ENCODE measurements at places on chromosomes 3 and 15.

DNA sequence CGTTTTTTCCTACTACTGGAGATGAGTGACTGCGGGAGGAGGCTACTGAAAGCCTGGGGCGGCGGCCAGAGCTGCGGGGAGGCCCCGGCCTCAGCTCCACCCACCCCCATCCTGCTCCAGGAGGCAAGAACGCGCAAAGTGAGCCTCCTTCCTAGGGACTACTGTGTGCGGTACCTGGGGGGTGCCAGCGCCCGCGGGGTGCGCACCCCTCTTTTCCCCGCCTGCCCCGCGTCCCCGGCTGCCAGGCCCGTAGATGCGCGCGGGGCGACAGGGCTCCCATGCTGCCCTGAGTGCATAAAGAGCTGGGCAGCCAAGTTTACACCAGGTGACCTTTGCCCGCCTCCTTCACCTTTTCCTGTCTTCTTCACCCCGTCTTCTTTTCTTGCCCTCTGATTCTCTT is 2.5 kb upstream of the USF3 start:
- no peak overlapping the region for H3K27ac ChIP-seq
- peaks cover 14% of the 10 kb centered on the region for H3K4me1 ChIP-seq
- no peak overlapping the region for H3K4me3 ChIP-seq
- H3K27me3 ChIP-seq = no peaks in the 10 kb centered on the region
- H3K36me3 ChIP-seq = no peaks in the 10 kb centered on the region

DNA sequence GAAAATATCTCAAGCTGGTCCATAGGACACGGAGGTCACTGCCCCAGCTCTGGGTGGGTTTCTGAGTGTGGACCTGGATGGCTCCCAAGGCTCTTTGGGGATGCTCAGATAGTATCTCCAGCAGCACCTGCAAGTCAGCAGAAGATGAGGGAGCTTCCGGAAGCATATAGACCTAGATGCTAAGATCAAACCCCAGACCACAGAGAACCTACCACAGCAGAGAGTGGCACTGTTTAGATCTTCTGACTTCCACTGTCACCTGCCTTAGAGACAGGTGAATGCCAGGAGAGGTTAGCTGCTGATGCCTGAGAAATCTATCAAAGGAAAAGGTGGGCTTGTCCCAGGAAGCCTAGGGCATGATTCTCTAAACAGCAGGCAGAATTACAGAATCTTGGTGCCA is 105.7 kb upstream of the TRPM1 start:
- H3K4me1 ChIP-seq = no peaks in the 10 kb centered on the region
- no peak overlapping the region for H3K4me3 ChIP-seq
- peaks cover 39% of the 10 kb centered on the region for H3K27me3 ChIP-seq
- no peak for DNase-seq
- H3K36me3 ChIP-seq = no peaks in the 10 kb centered on the region

DNA sequence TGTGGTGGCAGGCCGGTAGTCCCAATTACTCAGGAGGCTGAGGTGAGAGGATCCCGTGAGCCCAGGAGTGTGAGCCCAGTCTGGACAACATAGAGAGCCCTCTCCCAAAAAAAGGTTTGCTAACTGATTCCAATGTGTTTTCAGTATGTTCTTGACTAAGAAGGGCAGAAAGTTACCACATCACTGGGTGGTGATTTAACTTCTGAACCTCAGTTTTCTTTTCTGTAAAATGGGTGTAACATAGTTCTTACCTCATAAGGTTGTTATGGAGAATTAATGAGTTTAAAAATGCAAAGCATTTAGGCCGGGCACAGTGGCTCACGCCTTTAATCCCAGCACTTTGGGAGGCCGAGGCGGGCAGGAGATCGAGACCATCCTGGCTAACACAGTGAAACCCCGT is 28.5 kb upstream of the RAF1 start:
- no peaks in the 10 kb centered on the region for H3K4me1 ChIP-seq
- no peak for DNase-seq
- no peaks in the 10 kb centered on the region for H3K36me3 ChIP-seq
- H3K27me3 ChIP-seq = no peaks in the 10 kb centered on the region
- no peak overlapping the region for H3K27ac ChIP-seq

GRCh38 chr3:65551945-65552344 is 486.8 kb downstream of the MAGI1 start:
- no peaks in the 10 kb centered on the region for H3K27me3 ChIP-seq
- no peaks in the 10 kb centered on the region for H3K4me1 ChIP-seq
- no peak overlapping the region for H3K4me3 ChIP-seq
- H3K36me3 ChIP-seq = no peaks in the 10 kb centered on the region
- no peak for DNase-seq

DNA sequence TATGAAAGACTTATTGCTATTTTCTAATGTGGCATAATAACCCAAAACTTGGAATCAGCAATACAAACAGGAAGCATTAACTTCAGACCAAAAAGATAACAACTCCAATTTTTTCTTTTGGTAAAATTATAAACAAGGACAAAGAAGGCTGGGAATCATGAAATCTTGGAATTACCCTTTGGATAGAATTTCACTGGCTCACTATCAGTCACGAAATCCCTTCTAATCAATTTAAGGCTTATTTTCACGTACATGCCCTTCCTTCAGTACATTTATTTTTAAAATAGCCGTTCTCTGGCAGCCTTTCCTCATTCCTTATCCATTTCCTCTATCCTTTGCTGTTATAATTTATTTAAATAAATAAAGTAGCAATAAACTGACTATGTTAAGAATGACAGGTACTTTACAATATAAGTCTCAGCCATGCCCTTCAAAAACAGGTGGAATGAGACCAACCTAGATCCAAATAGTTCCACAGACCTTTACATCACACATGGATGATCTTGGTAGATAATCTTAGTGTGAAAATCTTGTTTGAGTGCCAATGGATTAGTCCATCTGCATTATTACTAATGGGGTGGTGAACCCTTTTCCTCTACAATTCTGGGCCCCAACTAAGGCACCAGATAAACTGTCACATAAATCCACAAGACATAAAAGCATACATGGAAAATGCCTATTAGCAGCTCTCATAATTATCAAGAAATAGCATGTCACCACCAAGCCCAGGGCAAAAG is 38.9 kb downstream of the ABI3BP start:
- H3K27ac ChIP-seq = no peak overlapping the region
- peaks cover 3% of the 10 kb centered on the region for H3K36me3 ChIP-seq
- H3K27me3 ChIP-seq = no peaks in the 10 kb centered on the region
- no peaks in the 10 kb centered on the region for H3K4me1 ChIP-seq
- DNase-seq = no peak

DNA sequence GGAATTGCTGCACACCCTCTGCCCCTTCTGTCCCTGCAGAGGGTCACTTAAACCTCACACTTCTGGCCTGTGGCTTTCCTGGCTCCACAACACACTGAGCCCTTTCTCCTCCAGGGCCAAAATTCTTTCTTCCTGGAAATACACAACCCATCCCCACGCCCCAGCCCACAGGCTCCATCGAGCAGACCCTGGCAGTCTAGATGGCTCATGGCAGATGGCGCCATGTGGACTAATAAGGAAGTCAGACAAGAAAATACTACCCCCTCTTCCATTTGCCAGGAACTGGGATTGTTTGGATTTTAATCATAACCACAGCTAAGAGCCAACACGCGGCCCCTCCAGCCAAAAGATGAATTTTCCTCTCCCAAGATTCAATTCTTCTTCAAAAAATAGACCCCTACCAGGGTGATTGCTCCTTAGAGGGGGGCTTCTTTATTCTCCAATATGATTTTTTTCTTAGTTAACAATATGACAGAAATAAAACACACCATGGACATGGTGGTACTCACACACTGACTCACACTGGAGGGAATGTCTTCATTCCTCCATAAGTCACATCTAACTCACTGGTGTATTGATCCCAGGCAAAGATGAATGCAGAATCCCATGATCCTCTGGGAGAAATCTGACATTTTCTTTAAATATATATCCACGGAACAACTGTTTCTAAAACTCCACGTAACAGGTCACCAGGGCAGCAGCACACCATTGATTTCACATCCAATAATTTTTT is 111.5 kb downstream of the NTRK3 start:
- H3K4me3 ChIP-seq = no peak overlapping the region
- H3K4me1 ChIP-seq = no peaks in the 10 kb centered on the region
- H3K36me3 ChIP-seq = no peaks in the 10 kb centered on the region
- no peaks in the 10 kb centered on the region for H3K27me3 ChIP-seq
- H3K27ac ChIP-seq = no peak overlapping the region

DNA sequence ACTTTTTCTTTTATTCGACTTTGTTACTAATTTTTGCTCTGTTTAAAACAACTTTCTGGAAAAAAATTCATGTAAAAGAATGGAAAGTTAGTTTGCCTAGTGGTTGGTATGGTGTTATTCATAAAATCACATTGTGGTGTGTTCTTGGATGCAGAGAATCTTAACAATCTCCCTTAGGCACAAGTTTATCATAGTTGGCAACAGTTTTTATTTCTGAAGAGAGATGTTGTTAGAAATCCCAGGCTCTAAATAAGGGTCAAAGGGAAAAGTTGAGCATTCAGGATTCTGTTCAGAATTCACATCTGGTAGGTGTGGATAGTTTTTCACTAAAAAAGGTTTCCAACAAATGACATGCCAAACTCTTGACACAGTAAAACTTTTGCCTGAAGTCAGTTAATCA is 6.4 kb downstream of the DUT start:
- no peak overlapping the region for H3K27ac ChIP-seq
- H3K27me3 ChIP-seq = no peaks in the 10 kb centered on the region
- H3K36me3 ChIP-seq = peaks cover 40% of the 10 kb centered on the region
- no peak for DNase-seq

GRCh38 chr3:195715583-195716266 is 5.1 kb upstream of the MUC20 start:
- H3K4me3 ChIP-seq = no peak overlapping the region
- peaks cover 15% of the 10 kb centered on the region for H3K4me1 ChIP-seq
- no peak overlapping the region for H3K27ac ChIP-seq
- no peaks in the 10 kb centered on the region for H3K36me3 ChIP-seq
- peak; percentile 75 for DNase-seq

DNA sequence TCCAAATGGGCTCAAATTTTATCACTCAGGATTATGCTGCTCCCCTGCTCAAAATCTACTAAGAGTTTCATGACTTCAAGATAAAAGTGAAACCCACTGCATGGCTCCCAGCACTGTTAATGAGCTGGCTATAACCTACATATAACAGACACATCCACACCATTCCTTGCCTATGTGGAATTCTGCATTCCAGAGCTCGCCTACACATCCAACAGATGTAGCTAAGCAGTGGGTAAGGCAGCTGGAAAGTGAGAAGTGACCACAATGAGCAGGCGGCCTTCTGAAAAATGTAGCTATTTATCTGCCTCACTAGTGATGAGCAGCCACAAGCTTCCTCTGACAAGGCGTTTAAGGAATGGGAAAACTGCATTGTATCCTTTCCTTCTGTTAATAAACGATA is 92.0 kb upstream of the TRIM42 start:
- no peaks in the 10 kb centered on the region for H3K27me3 ChIP-seq
- no peaks in the 10 kb centered on the region for H3K36me3 ChIP-seq
- DNase-seq = no peak
- no peak overlapping the region for H3K27ac ChIP-seq
- no peak overlapping the region for H3K4me3 ChIP-seq

GRCh38 chr15:78035321-78035751 is 42.2 kb downstream of the TBC1D2B start:
- no peak for DNase-seq
- no peaks in the 10 kb centered on the region for H3K27me3 ChIP-seq
- H3K4me3 ChIP-seq = no peak overlapping the region
- no peaks in the 10 kb centered on the region for H3K36me3 ChIP-seq
- no peaks in the 10 kb centered on the region for H3K4me1 ChIP-seq
- no peak overlapping the region for H3K27ac ChIP-seq

Data from PC-3 (cell line).